RPMI7951 (cell line): ENCODE measurements at places on chromosomes 12 and 14.

DNA sequence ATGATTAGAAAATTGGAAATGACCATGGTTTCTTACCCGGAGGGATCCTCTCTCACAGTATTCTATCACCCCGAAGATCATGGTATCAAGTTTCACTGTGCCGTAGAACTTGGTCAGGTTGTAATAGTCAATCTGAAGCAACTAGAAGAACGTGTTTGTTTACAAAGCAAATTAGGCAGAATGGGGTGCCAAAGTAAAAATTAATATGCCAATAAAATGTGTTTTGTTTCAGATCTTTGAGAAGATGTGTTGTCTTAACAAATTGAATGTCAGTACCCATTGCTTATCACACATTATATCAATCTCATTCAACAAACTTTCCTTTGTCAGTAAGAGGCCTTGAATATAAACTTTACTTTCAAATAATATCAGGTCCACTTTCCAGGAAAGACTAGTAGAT, 45.0 kb downstream of the GUCY2C start:
- DNase-seq = no peak

DNA sequence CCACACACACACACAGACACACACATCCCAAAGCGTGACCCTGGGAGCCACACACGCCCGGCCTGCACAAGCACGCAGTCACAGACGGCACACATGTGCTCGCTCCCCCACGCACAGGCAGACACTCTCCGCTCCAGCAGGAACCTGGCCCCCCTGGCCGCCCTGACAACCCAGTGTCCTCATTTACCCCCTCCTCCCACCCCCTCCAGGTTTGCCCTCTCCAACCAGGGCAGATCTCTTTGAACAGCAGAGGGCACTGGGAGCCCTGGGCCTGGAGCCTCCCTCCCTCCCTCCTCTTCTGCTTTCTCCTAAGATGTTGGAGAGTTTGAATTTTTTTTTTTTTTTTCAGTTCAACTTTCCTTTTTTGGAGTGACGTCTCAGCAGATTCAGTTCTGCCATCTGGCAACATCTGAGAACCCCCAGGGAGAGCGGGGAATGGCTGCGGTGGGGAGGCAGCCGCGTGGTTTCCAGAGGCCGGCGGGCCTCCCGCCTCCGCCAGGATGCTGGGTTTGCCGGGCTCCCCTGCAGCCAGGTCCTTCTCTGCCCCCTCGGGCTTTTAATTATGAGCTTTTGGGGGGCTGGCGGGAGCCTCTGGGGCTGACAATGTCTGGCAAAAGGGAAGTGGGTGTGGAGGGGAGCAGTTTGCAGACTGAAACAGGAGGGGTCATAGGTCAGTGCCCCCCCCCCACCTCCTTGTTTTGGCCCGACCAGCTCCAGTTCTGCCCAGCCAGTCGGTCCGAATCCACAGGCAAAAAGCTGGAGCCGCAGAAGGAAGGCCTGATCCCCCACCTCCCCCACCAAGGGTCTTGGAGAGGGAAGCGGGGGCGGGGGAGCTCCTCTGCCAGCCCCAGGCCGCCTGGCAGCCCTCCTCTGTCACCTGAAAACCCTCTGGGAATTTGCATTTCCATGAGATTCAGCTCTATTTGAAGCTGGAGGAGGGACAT, 1.3 kb upstream of the NCOR2 start:
- DNase-seq = peak; percentile 94

- DNase-seq = no peak
These were observed 14.6 kb upstream of the CACNB3 start for GRCh38 chr12:48803675-48804074.

DNA sequence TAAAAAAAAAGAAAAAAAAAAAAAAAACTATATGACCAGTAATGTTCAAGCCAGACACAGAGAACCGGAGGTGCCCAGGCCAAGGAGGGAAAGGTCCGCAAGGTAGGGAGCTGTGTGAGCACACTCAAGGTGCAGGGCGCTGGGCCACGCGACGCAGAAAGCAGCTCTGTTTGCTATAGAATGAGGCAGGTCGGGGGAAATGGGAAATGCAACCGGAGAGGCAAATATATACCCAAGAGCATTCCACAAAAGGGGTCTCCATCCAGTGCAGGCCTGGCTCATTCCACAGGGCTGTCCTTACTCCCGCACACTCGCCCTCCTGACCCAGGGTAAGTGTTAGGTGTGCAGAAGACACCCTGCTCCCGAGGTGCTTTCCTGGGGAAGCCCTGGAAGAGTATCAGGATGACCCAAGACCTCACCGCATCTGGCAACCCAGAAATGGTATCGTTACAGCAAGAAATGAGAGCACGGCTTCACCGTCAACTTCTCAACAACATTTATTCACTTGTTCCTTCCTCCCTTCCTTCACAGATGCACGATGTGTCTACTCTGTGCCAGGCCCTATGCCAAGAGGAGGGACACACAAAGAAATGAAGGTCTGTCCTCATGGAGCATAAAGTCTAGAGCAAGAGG, 86.4 kb downstream of the BCL11B start:
- DNase-seq = no peak

GRCh38 chr12:12800406-12801180, 12.6 kb upstream of the DDX47 start:
- no peak for DNase-seq

- no peak for DNase-seq
These were observed 1.0 kb upstream of the KRAS start for GRCh38 chr12:25251769-25252168.

GRCh38 chr12:126591533-126591932, 1526.3 kb downstream of the AACS start:
- no peak for DNase-seq

DNA sequence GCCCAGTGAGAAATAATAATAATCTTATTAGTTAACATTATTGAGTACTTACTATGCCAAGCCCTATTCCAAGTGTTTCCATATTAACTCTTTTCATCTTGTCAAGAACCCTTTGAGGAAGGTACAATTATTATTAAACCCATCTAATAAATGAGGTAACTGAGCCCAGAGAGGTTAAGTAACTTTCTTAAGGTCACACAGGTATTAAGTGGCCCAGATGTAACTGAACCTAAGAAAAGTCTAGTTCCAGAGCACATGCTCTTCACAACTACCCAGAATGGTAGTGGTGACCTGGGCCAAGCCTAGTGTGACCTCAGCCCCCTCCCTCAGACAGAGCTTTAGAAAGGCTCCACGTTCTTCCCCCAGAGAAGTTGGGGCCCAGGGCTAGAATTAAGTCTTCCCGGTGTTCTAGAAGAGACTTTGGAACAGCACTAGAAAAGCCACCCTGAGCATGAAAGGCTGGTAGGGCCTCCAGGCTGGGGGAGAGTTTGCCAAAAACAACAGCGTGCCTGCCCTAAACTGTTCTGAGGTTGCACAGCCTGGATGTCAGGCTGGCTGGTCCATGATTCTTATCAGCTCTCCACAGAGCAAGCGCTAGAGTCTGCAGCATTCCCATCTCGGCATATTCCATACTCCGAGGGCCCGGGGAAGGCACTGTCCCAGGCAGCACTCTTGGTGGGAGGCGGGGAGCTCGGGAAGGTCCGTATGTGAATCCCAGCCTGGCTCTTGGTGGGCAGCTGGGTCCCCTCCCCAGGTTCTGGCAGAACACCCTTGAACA, 41.3 kb upstream of the CTDSP2 start:
- DNase-seq = peak; percentile 91

DNA sequence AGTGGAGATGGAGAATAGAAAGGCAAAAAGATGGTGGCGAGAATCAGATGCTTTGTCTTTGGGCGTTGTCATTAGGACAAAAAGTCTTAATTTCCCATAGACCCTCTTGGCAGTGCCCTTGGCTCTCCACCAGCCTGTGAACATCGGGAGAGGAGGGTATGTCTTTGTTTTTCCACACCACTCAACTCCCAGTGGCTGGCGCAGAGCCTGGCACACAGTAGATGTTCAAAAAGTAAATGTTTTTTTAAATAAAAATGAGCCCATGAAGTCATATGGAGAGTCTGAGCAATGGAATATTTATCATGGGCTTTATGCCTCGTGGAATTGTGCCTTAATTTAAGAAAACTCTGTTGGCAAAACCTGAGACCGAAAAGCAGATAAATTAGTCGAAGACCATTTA, 90.4 kb downstream of the SRGAP1 start:
- no peak for DNase-seq

- DNase-seq = no peak
These were observed 133.0 kb downstream of the KIF26A start for GRCh38 chr14:104271391-104271790.

GRCh38 chr12:121649819-121650353, 19.6 kb downstream of the MORN3 start:
- DNase-seq = no peak

DNA sequence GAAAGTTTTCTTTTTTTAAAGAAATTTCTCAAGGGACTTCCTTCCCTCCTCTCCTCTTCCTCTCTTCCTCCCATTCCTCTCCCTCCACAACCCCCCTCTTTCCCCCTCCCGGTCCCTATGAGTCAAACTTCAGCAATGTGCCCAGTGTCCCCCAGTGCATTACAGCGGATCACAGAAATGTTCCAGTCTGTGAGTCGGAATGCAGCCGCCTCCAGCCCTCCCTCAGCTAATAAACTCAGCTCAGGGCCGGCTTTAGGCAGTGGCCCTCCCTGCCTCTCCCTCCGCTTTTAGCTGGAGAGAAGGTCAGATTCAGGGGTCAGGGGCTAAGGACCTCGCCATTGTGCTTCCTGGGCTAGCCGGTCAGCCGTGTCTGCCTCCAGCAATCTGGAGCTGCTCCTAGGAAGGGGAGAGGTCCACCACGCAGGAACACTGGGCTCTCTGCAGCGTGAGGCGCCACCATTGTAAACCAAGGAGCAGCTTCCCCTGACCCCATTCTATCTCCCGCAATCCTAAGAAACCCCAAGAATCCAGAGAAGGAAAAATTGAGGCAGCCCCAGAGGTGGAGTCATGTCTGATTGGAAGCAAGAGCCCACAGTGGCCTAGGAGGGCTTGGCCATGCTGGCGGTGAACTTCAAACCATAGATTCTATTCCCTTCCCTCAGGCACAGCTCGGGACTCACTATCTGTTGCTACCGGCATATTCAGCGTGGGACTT, 1.1 kb upstream of the HDAC7 start:
- peak; percentile 95 for DNase-seq

DNA sequence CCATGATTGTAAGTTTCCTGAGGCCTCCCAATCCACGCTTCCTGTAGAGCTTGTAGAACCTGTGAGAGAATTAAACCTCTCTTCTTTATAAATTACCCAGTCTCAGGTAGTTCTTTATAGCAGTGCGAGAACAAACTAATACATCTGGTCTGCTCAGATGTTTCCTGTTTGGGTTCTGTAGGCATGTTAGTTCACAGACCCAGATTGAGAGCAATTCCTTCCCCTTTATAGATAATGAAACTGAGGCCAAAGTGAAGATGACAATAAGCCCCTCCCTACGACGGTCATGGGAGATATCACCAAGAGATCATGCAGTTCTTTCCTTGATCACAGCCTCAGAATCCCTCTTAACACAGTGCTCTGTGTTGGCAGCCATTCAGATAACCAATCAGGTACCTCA, 76.5 kb upstream of the CLMN start:
- no peak for DNase-seq

DNA sequence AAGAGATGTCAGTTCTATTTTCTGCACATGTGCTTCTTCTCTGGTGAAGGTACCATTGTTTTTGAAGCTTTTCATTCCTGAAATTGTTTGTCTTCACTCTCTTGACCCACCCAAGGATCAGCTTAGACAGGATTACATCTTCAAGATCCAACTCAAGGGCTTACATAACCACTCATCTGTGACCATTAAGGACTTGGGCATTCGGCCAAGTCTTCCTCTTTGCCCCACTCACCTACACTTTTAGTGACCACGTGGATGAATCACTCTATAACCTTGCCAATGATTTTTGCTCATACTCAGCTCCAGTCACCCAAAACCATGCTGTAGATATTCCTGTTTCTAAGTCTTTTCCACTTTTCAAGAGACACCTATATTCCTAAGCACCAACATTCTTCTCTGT, 36.5 kb upstream of the SSTR1 start:
- DNase-seq = no peak

- no peak for DNase-seq
These were observed 6.8 kb downstream of the EMP1 start for GRCh38 chr12:13203034-13203922.

- DNase-seq = peak; percentile 41
These were observed 90.2 kb downstream of the CALM1 start for GRCh38 chr14:90487031-90487430.

- DNase-seq = no peak
These were observed 538.1 kb downstream of the C12orf50 start for GRCh38 chr12:87491089-87491488.

DNA sequence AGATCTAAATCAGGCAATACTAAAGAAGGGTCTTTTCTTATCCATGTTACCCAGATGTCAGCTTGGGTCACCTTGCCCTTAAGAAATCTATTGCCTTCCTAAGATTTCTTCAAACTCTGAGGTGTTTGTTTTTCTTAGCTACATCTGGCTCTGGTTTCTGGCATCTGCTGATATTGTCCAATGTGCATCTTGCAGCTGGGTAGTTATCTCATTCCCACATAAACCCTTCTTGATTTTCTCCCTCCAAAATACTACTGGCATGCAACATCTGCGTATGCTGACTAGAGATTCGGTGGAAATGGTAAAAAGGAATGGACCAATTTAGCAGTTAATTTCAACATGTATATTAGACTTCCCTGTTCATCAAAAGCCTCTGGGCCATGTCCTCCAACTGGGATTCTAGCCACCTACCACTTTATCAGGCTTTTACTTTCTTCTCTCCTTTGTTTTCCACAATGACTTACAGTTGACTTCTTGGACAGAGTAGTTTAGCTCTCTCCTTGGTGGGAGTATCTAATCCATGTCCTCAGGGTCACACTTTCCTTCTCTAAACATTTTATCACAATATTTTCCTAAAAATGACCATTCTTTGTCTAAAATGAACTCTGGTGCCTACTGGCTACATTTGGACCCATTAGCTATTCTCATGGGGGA, 324.8 kb upstream of the FAR2 start:
- DNase-seq = no peak

DNA sequence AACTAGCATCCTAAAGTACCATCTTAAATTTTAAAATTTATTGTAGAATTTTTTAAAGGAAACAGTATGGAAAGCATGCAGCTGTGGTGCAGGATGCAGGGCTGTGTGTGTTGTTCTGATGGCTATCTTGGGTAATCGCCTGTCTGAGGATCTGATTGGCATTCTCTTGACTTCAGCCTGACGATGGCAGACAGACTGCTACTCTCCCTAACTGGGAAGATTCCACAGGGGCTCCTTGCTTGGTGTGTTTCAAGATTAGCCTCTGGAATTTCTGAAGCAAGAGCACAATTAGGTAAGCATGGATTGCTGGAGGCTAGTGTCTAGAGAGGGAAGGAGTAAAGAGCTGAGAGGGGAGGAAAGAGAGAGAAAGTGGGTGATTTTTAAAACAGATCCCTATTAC, 696.8 kb upstream of the LRFN5 start:
- DNase-seq = no peak

GRCh38 chr14:68216079-68216478, 396.5 kb downstream of the RAD51B start:
- DNase-seq = no peak

DNA sequence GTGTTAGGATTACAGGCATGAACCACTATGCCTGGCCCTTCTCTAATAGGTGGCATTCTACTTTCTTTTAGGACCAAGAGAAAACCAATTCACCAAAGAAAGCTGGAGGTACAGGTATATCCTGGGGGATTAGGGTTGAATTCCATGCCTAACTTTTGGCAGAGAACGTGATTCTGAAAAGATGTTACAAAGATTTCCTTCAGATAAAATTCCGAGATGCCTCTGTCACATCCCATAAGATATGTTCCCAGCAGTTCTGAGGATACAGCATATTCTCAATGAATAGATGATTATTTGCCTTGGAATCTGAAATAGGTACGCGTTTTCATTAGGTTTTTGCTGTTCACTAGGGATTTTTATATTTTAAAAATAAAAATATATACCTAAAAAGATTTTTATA, 111.9 kb upstream of the KRAS start:
- DNase-seq = no peak

- no peak for DNase-seq
These were observed 11.7 kb downstream of the TUBA1C start for GRCh38 chr12:49276304-49277290.
